ENCODE measurements at places on chromosomes 16 and 17.

- DNase-seq = no peak
Measured at GRCh38 chr16:85829751-85830445, 30.4 kb downstream of the COX4I1 start.

- peak; percentile 70 for DNase-seq
Measured at GRCh38 chr16:17339764-17340541, 130.8 kb downstream of the XYLT1 start.

DNA sequence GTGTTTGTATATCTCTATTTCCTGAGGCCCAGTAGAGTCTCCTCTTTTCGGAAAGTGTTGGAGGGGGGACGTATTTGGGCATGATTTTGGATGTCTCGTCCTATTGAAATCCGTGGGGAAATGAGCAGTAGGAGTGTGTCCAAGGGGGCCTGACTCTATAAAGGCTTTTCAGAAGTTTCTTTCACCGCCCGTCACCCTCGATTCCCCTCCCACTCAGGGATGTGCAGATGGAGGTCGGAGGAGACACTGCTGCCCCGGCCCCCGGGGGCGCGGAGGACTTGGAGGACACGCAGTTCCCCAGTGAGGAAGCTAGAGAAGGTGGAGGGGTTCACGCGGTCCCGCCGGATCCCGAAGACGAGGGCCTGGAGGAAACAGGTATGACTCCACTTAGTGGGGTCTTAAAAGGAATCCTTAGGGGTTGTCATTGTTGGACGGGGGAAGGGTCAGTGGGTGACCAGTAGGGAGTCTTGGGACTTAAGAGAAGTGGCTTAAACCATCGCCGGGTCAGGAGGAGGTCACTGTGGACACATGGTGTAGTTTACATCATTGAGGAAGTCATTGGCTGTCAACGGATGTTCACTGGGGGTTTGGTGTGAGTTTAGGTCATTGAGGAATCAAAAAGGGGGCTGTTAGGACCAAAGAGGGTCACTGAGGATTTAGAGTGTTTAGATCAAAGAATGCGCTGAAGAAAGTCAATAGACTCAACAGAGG lies 424 bp downstream of the MON1B start:
- DNase-seq = no peak

GRCh38 chr17:17579691-17580090 lies 11.8 kb downstream of the PEMT start:
- DNase-seq = no peak

- DNase-seq = no peak
Measured at GRCh38 chr16:86018487-86018886, 119.5 kb downstream of the IRF8 start.

GRCh38 chr16:55473587-55473986 lies 5.4 kb upstream of the MMP2 start:
- DNase-seq = no peak

GRCh38 chr16:2447920-2448583 lies 11.9 kb upstream of the TEDC2 start:
- DNase-seq = no peak

DNA sequence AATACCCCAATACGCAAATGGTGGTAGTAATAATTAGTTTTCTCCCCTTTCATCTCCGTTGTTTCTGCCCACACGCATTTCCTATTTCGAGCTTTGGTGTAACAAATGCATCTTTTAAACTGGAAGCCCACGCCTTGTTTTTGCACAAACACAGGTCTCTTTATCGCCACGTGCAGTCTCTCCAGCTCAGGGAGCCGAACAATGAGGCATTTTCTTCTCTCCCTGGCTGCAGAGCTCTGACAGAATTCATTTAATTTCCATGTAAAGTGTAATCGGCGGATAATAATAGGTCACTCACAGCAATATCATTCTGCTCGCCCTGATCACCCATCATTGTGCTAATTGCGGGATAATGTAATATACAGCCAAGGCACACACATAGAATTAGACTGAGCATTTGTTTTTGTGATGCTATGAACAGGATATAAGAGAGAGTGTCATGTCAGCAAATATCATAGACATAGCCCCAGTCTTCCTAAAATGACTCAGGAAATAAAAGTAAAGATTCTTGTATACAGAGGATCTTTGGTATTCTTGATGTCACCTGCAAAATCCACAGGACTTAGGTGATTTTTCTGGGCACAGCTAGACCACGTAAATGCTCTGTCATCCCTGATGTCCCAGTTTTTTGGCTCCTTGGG lies 452.6 kb upstream of the CDH11 start:
- DNase-seq = no peak

- no peak for DNase-seq
Measured at GRCh38 chr17:22569459-22570143, 877.3 kb downstream of the KCNJ18 start.

DNA sequence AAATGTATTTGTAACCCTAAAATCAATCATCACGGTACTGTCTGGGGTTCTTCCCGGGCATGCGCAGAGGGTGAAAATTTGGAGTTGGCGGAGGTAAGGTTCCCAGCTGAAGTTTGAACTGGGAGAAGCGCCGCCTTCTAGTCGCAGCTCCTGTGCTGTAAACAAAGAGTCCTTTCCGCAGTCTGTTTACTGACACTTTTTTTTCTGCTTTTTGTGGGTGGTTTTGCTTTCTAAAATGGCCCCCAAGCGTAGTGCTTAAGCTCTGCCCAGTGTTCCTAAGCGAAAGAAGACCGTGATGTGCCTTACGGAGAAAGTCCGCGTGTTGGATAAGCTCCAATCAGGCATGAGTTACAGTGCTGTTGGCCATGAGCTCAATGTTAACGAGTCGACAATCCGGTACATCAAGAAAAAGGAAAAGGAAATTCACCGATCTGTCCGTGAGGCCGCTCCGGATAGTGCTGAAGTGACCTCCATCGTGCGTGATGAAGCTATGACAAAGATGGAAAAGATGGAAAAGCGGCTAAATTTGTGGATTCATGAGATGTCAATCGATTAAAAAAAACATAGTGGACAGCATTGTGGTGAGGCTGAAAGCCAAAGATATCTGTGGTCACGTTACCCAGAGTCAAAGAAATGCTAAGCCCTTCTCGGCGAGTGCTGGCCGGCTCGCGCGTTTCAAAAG lies 570 bp upstream of the CFDP1 start:
- DNase-seq = peak; percentile 94

DNA sequence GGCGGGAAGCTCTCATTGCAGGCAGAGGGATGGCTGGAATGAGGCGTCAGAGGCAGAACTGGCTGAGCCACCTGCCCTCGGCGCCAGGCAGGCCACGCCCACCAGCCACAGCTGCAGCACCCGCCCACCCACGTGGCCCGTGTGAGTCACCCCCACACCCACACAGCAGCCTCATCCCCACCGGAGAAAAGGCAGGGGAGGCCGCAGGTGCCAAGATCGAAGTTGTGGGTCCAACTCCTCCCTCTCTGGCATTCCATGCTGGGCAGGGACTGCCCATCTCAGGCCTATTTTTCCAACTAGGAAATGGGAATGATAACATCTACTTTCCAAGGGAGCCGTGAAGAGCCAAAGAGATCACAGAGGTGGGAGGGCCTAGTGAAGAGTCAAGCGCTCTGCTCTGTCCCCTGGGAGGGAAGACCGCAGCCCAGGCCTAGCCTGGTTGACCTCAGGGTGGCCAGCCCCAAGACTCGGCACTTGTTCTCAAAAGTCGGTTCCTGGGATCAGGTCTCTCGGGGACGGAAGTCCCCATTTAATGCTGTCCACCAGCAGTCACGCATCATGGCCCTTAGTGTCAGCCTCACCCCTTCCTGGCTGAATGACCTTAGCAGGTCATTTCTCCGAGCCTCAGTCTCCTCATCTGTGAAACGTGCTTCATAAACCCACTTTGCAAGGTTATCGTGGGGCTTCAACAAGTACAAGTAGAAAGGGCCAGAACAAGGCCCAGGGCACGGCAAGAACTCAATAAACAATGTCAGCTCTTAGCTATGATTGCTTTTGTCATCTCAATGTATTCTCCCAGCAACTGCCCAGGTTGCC lies at the start of gene TRPV3:
Gene TRPV3 (minus strand): TSS at position 45 of the 816 bp plus-strand sequence. CDS start 2,962 bp downstream, outside the sequence.
- DNase-seq = no peak

DNA sequence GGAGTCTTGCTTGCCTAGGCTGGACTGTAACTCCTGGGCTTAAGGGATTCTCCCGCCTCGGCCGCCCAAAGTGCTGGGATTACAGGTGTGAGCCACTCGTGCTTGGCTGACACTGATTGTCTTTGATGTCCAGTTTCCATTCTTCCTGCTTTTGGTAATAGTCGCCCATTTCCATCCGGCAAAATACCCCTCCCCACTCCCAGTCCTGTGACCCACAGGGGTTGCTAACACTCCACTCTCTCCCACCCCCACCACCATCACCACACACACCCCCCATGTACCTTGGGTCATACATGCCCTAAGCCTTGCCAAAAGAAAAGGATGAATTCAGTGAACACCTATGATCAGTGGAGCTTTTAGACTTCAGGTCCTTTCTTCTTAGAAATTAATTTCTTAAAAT lies 52.8 kb upstream of the MYH10 start:
- DNase-seq = no peak

DNA sequence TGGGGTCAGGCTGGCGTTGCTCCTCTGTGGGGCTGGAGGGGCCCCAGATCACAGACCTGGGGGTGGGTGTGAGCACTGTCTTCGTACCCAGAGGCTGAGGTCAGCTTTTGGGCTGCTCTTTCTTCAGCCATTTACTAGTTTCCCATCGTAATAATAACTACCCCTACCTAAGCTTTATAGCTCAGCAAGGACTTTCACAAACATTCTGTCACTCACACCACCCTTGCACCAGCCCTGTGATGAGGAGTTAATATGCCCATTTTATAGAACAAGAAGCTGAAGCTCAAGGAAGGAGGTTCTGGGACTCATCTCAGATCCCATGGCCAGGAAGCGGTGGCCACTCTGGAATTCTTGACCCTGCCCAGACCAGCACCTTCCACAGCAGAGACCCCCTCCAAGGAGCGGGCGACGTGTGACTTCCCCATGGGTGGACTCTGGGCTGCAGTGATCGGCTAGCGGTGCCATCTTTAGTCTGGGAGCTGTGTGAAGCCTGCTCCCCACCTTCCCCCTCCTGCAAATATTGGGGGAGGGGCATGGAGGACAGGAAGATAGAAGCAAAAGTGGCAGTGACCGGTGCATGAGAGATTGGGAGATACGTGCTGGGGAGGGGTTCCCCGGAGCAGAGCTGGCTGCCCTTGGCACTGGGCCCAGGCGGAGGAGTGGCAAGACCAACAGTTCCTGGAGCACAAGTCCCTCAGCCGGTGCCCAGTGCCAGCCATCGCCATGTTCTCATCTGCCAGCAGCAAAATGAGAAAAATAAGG lies 81.8 kb upstream of the TOB1 start:
- DNase-seq = no peak

- peak; percentile 54 for DNase-seq
Measured at GRCh38 chr17:41537990-41538389, 9.9 kb upstream of the KRT19 start.

DNA sequence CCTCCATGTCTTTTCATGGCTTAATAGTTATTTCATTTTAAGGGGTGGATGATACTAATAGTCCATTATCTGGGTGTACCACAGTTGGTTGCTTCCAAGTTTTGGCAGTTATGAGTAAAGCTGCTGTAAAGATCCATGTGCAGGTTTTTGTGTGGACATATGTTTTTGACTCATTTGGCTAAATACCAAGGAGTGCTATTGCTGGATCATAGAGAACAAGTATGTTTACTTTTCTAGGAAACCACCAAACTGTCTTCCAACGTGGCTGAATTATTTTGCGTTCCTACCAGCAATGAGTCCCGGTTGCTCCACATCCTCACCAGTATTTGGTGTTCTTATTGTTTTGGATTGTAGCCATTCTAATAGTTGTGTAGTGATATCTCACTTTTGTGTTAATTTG lies 181.9 kb downstream of the SPECC1 start:
- DNase-seq = peak; percentile 48

- DNase-seq = peak; percentile 86
Measured at GRCh38 chr16:53785044-53785443, 81.1 kb downstream of the FTO start.

DNA sequence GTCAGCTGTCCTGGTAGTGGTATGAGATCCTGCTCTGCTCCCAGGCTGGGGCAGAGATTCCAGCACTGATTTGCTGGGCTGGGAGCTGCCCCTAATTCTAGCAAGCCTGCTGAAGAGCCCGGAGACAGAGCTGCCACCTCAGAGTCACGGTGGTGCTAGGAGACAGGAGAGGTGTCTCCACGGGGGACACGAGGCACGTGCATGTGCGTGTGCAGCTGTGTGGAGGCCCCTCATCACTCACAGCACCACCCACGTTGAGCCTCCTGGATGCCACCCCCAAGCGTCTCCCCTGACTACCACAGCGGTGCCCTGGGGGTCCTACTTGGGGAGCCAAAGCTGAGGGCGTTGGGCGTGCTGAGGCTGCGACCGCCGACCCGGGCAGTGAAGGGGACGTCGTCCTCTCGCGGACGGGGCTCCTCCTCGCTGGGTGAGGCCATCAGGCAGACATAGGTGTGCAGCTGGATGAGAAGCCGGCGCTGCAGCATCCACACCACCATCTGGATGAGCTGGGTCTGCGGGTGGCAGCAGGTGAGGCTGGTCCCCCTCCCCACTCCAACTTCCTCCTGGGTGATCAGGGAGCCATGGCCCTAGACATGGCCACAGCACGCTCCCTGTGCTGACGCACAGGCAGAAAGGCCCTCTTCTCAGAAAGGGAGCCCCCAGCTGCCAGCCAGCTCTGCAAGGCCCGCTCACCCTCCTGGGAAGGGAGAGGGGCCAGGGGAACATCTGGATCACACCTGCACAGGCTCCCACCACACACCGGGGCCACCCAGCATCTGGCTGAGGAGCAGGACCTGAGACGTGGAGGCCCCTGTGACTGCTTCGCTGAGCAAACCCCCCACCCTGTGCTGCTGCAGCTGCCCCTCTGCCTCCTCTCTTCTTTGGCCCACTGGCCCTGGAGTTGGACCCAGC lies 11.6 kb downstream of the MPG start:
- DNase-seq = no peak

- no peak for DNase-seq
Measured at GRCh38 chr17:42203354-42203753, 9.1 kb upstream of the GHDC start.

DNA sequence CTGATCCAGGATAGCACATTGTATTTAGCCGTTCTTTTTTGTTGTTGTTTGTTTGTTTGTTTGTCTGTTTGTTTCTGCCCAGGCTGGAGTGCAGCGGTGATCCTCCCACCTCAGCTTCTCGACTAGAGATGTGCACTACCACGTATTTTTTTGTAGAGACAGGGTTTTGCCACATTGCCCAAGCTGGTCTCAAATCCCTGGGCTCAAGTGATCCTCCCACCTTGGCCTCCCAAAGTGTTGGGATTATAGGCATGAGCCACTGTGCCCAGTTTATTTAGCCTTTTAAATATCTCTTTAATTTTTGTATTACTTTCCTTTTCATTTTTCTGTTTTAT lies 9.2 kb upstream of the NLRC5 start:
- DNase-seq = no peak

DNA sequence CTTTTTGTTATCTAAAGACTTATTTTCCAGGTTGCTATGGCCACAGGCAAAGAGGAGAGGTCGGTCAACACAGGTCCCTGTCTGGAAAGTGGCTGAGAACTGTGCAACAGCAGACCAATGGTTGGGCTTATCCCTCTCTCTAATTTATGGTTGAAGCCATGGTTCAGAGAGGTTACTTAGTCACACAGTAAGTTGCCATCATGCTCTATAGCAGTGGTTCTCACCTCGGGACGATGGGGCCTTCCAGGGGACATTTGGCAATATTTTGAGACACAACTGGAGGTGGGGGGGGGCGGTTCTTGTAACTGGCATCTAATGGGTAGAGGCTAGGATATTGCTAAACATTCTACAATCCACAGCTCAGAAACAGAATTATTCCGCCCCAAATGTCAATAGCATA lies 842 bp upstream of the LDAF1 start:
- no peak for DNase-seq

- no peak for DNase-seq
Measured at GRCh38 chr17:40180694-40181093, 3.4 kb downstream of the RAPGEFL1 start.

- no peak for DNase-seq
Measured at GRCh38 chr17:19433255-19433654, 22.2 kb downstream of the RNF112 start.

All from fibroblast of skin of scalp (primary cell).